ENCODE measurements at places on chromosomes 5 and 9. TPM values are rescaled to one million over a fixed set of nuclear protein-coding genes. Genes with fewer than 3 reads are reported as not detected.

- no peaks in the 10 kb centered on the region for H3K4me1 ChIP-seq
- H3K27ac ChIP-seq, result no peak overlapping the region
- no peaks in the 10 kb centered on the region for H3K27me3 ChIP-seq
- no peak for DNase-seq
- no peak overlapping the region for H3K4me3 ChIP-seq
- H3K36me3 ChIP-seq, result no peaks in the 10 kb centered on the region
Observed at GRCh38 chr9:73869264-73869663, 627.9 kb upstream of the RORB start.

DNA sequence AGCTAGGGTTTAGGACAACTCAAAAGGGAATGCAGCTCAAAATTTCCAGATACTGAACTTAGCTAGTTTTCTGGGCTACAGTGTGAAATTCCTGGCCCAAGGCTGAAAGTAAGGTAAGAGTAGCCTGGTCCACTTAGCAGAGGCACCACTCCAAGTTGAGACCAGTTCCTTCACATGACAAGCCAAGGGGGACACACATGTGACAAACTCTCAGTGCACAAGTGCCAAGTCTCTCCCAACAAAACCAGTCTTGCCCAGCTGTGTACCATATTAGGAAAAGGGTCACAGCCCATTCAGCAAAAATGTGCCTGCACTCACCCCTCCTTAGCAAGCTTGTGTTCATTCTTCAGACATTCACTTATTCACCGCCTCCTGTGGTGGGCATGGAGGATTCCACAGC is 27.8 kb downstream of the KLHL3 start:
- no peaks in the 10 kb centered on the region for H3K4me1 ChIP-seq
- H3K4me3 ChIP-seq, result no peak overlapping the region
- H3K27me3 ChIP-seq, result no peaks in the 10 kb centered on the region

- DNase-seq, result no peak
- H3K36me3 ChIP-seq, result no peaks in the 10 kb centered on the region
- no peak overlapping the region for H3K27ac ChIP-seq
- no peak overlapping the region for H3K4me3 ChIP-seq
Observed at GRCh38 chr9:91896513-91897121, 53.4 kb downstream of the ROR2 start.

The PTGES gene
- total RNA-seq, result 1.8 TPM

The DMGDH gene
- not detected for total RNA-seq

GRCh38 chr9:130147910-130148309 is 24.3 kb upstream of the NCS1 start:
- DNase-seq, result no peak
- no peaks in the 10 kb centered on the region for H3K27me3 ChIP-seq
- H3K4me1 ChIP-seq, result no peaks in the 10 kb centered on the region
- no peaks in the 10 kb centered on the region for H3K36me3 ChIP-seq
- no peak overlapping the region for H3K4me3 ChIP-seq

The CCDC152 gene
- total RNA-seq, result 0.40 TPM

The SH3GLB2 gene
- 156 TPM for total RNA-seq

The TTC1 gene
- 11.6 TPM for total RNA-seq

DNA sequence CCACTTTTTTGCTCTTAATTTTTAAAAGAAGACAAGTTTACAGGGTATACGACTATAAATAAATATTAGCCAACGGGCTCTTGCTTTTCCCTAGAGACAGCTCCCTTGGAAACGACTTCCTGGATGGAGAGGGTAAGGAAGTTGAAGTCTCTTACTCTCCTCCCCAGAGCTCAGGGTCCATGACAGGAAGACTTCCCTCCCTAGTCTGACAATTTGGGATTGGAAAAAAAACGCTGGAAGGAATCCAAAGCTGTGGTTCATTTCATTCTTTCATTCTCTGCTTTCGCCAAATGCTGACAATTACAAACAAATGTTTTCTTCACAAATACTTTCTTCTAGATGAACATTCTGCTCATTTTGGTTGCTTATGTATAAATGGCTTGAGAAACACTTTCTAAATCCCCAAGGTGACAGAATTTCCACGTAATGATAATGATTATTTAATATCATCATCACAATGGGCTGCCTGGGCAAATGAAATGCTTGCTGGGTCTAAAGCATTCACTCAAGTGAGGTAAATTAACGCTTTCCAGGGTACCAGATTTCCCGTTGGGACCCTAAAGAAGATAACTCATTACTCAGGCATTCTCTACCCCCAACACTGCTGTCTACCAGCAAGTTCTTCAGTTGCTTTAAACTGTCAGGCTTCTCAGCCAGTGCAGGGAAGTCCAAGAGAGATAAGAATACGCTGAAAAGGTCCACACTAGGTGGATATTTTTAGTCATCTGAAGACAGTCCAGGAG is 139.8 kb upstream of the SLC30A5 start:
- no peaks in the 10 kb centered on the region for H3K4me1 ChIP-seq
- no peaks in the 10 kb centered on the region for H3K27me3 ChIP-seq
- DNase-seq, result no peak

DNA sequence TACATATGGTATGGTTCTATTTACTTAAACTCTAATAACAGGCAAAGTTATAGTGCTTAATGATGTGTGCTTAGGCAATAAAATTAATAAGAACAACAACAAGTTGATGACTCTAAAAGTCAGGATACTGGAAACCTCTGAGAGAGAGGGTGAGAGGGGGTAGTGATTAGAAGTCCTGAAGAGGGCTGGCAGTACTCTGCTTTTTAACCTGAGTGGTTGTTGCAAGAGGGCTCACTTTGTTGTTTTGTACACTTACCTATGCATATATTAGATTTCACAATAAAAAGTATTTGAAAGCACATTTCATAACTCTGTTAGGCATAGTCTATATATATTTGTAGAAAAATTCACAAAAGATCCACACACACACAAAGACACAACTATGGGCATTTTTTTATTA is 21.4 kb upstream of the ELL2 start:
- no peak for DNase-seq
- H3K4me3 ChIP-seq, result no peak overlapping the region
- no peaks in the 10 kb centered on the region for H3K27me3 ChIP-seq

The PCDHGA9 gene
- total RNA-seq, result 1.9 TPM

GRCh38 chr9:18365651-18366050 is 108.3 kb upstream of the ADAMTSL1 start:
- H3K4me1 ChIP-seq, result no peaks in the 10 kb centered on the region
- H3K4me3 ChIP-seq, result no peak overlapping the region
- no peaks in the 10 kb centered on the region for H3K27me3 ChIP-seq
- no peak overlapping the region for H3K27ac ChIP-seq
- H3K36me3 ChIP-seq, result no peaks in the 10 kb centered on the region

GRCh38 chr9:125739436-125739835 is 7.7 kb upstream of the PBX3 start:
- no peak overlapping the region for H3K27ac ChIP-seq
- no peak overlapping the region for H3K4me3 ChIP-seq
- H3K36me3 ChIP-seq, result no peaks in the 10 kb centered on the region
- no peak for DNase-seq
- no peaks in the 10 kb centered on the region for H3K4me1 ChIP-seq
- no peaks in the 10 kb centered on the region for H3K27me3 ChIP-seq

DNA sequence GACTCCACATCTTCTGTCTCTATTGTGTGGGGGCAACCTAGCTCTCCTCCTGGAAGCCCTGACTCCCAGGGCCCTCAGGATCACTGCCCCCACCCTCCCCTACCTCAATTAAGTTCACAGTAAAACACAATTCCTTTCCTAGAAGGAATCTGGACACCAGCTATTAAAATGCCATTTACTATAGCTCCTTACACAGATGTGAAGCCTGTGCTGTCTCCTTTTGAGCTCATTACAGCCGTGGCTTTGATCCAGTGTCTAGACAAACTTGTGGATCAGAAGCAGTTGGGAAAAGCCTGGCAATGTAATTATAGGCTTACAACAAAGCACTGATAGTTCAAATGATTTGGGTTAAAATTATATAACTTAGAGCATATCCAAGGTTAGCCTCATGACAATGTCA is 107.0 kb upstream of the SMIM23 start:
- H3K4me1 ChIP-seq, result no peaks in the 10 kb centered on the region
- no peak overlapping the region for H3K4me3 ChIP-seq
- H3K27me3 ChIP-seq, result no peaks in the 10 kb centered on the region
- no peak for DNase-seq

The HAND1 gene
- total RNA-seq, result not detected

DNA sequence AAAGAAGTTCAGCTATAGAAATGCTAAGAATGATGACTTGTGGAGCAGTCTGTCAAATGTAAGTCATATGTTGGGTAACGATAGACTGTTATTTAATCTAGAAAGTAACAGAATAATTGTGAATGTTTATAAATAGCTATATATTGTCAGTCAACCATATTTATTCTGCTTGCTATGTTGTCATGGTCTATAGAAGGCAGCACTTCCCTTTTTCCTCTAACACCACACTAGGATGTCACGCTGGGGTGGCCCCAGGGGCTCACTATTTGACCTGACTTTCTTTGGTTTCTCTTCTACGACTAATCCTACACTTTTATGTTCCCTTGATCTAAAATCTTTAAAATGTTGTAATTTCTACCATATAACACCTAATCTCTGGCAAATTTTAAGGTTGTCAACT is 20.5 kb downstream of the ERAP2 start:
- DNase-seq, result peak; percentile 72
- peak overlapping the region; percentile 73 for H3K27ac ChIP-seq
- peaks cover 2% of the 10 kb centered on the region for H3K4me1 ChIP-seq
- H3K4me3 ChIP-seq, result no peak overlapping the region

The CCDC183 gene
- total RNA-seq, result 69.9 TPM

- no peaks in the 10 kb centered on the region for H3K4me1 ChIP-seq
- no peak for DNase-seq
- H3K36me3 ChIP-seq, result no peaks in the 10 kb centered on the region
- no peaks in the 10 kb centered on the region for H3K27me3 ChIP-seq
- H3K4me3 ChIP-seq, result no peak overlapping the region
- no peak overlapping the region for H3K27ac ChIP-seq
Observed at GRCh38 chr9:4308482-4308881, 8.6 kb upstream of the GLIS3 start.

GRCh38 chr5:97026721-97027120 is 90.8 kb downstream of the LNPEP start:
- H3K4me1 ChIP-seq, result no peaks in the 10 kb centered on the region
- no peak overlapping the region for H3K4me3 ChIP-seq
- no peak for DNase-seq

DNA sequence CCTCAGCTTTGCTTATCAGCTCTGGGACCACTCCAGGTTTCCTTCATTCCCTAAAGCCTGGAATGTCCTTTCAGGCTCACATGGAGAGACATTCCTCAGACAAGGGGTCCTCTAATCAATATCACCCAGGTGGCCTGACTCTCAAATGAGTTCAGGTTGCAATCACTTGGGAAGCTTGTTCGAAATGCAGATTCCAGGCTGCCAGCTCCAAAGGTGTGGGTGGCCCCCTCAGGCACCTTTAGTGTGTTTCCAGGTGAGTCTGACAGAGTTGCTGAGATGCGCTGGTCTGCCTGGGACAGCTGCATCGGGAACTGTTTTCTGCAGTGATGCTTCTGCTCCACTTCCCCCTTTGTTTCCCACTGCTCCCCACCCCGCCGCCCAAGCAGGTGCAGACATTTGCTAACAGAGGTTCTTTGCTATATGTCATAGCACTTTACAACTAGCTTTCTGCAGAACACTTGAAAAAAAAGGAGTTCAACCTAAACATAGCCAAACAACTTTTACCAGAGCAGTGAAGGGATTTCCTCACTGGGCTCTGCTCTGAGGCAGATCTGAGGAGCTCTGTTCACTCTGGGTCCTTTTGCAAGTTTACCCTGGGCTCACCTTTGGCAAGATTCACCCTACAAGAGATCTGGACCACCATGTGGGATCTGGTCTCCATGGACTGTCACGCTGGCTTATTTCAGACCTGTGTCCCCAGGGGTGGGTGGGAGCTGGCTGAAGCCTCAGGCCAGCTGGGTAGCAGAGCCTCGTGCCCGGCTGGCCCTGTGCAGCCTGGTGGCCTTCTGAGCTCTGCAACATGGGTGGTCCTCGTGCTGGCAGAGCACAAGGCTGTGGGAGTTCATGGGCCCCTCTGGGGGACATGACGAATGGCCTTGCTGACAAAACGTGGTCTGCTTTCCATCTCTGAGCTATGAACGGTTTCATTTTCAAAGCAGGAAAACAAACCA is 539.6 kb downstream of the CCDC171 start:
- H3K27ac ChIP-seq, result no peak overlapping the region
- no peaks in the 10 kb centered on the region for H3K4me1 ChIP-seq
- no peaks in the 10 kb centered on the region for H3K27me3 ChIP-seq
- no peak overlapping the region for H3K4me3 ChIP-seq
- no peak for DNase-seq

DNA sequence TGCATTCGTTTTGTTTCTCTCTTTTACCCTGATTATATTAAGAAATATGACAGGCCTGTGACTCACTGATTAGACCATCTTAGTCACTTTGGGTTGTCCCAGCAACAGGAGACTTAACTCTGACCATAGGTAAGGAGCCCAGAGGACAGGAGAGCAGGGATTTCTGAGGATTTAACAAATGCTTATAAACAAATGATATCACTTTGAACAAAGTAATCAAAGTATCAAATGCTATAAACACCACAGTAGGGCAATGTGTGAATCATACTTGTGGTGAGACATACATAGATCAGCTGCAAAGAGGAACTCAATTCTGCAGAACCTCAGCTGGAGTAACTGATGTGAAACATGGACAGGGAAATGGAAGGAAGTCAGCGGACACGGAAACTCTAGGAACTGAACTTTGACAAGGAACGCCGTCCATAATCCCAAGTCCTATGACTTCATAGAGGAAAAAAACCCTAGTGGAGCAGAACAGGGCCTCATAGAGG is 190.6 kb upstream of the MSX2 start:
- H3K4me3 ChIP-seq, result no peak overlapping the region
- peak overlapping the region; percentile 46 for H3K27ac ChIP-seq
- peaks cover 24% of the 10 kb centered on the region for H3K4me1 ChIP-seq
- no peaks in the 10 kb centered on the region for H3K36me3 ChIP-seq

- no peak for DNase-seq
- no peaks in the 10 kb centered on the region for H3K4me1 ChIP-seq
- H3K4me3 ChIP-seq, result no peak overlapping the region
- H3K27me3 ChIP-seq, result no peaks in the 10 kb centered on the region
- H3K36me3 ChIP-seq, result no peaks in the 10 kb centered on the region
- no peak overlapping the region for H3K27ac ChIP-seq
Observed at GRCh38 chr5:25544652-25545249, 900.0 kb upstream of the CDH10 start.

The PCDHB15 gene
- total RNA-seq, result 0.35 TPM

DNA sequence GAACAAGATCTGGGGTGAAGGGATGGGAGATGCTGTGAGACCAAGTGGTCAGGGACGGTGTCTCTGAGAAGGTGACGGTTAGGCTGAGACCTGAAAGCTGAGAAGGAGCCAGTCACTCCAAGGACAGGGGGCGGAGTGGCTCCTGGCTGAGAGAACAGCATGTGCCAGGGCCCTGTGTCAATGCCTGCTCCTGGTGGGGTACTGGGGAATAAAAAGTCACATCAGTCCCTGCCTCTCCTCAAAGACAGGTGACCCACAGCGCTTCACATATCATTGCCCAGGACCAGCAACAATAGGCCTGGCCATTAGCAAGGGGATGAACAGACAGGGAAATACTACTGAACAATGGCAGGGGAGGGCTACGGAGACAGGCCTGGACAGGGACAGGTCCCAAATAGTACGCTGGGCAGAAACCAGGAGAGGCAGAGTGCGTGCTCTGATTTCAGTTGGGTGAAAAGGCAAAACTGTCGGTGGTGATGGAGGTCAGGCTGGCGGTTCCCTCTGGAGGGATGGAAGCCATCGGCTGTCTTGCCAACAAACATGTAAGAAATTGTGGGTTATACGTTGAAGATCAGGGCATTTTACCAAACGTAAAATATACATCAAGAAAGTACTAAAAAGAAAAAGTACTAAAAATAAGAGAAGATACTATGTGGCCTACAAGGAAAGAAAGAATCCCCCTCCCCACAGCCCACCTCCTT is 64.3 kb downstream of the C9orf50 start:
- no peak overlapping the region for H3K27ac ChIP-seq
- no peak for DNase-seq
- no peaks in the 10 kb centered on the region for H3K27me3 ChIP-seq
- H3K36me3 ChIP-seq, result no peaks in the 10 kb centered on the region
- no peaks in the 10 kb centered on the region for H3K4me1 ChIP-seq
